ENCODE measurements at places on chromosomes 7 and 10. TPM values are rescaled to one million over a fixed set of nuclear protein-coding genes. Genes with fewer than 3 reads are reported as not detected.

Gene OR9A2
- not detected for total RNA-seq

Gene UPK3B
- total RNA-seq: 0.18 TPM

Gene LRRC4
- total RNA-seq: not detected

Gene VIPR2
- total RNA-seq: not detected

Gene FXYD4
- total RNA-seq: not detected

Gene KLF14
- not detected for total RNA-seq

Gene ZNF487
- total RNA-seq: 36.5 TPM

Gene LLCFC1
- not detected for total RNA-seq

Gene TLX1
- not detected for total RNA-seq

Gene IFIT1B
- total RNA-seq: not detected

Gene NKX1-2
- total RNA-seq: not detected

Gene ADRB1
- total RNA-seq: not detected

Gene CALML3
- not detected for total RNA-seq

Gene KCNIP2
- total RNA-seq: 1.2 TPM

Gene SAMD8
- total RNA-seq: 38.1 TPM

Gene GPR15LG
- total RNA-seq: not detected

Gene ITPRID1
- not detected for total RNA-seq

Gene CPXM2
- total RNA-seq: 64.0 TPM

Gene HOXA13
- not detected for total RNA-seq

Gene PRLHR
- not detected for total RNA-seq

Gene GRID1
- not detected for total RNA-seq

Gene GALNT17
- not detected for total RNA-seq

Gene HMX3
- not detected for total RNA-seq

Gene GIMAP1
- not detected for total RNA-seq

Gene DRGX
- total RNA-seq: not detected

Gene INTS1
- total RNA-seq: 44.2 TPM

Data from fibroblast of the aortic adventitia (primary cell).